ENCODE measurements at places on chromosomes 4 and X.

- no peak for DNase-seq
Measured at GRCh38 chr4:120071192-120071795, 4.6 kb upstream of the MAD2L1 start.

DNA sequence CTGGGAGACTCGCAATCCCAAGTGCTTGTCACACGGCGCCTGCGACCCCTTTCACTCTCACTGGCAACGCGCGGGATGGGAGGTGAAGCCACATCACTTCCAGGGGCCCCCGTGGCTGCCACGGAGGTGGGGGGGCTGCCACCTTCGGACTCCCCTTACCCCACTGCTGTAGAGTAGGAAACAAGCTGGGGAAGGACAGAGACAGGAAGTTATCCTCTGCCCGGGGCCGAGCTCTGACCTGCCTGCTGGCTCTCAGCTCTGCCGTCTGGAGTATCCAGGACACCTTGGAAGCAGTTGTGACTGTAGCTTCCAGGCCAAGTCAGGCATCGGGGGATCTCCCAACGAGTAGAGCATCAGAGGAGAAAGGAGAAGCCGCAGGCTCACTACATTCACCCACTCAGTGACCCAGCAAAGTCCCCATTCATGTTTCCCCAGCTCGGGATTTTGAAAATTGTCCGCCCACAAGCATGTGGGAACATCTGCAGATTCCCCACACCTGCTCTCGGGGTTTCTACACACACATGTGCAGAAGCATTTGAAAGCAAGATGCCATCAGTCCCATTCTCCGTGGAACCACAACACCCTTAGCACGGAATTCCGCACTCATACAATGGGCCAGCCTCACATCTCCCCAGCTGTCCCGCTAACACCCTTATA is 10.8 kb downstream of the PDZD4 start:
- no peak for DNase-seq

GRCh38 chrX:43682726-43683125 is 26.6 kb downstream of the MAOA start:
- no peak for DNase-seq

GRCh38 chr4:99403380-99404184 is 31.6 kb downstream of the ADH7 start:
- DNase-seq = no peak

DNA sequence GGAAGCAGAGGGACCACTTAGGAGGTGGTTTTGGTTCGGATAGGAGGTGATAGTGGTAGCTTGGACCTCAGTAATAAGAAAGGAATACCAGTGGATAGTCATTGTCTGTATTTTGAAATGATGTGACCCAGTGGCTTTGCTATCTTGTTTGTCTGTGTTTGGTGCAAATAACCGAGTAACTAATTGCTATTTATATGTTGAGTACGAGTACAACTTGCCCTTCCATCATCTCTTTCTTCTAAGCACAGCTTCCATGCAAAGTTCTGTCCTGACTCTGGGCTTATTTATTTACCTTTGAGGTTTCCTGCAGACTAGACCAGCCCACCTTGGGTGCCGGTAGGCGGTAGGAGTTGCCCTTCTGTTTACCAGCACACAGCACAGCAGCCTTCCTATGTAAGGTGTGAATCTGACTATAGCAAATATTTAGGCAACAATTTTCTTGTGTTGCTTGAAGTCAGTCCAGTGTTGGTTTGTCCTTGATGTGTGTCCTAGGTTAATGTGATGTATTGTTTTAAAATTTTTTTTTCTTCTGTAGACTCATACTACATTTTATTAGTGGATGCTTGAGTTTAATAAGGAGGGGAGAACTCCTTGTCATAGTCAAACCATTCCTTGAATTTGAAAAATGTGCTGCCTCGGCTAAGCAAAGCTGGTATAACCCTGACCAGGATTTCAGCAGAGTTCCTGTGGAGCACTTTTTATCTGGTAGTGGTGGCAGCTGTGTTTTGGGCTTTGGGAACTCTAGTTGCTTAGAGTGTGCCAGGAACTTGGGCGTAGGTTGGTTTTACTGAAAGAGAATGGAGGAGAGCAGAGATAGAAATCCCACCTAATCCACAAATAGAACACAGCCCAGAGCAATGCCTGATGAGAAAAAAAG is 21.9 kb downstream of the PTTG2 start:
- DNase-seq = no peak

- no peak for DNase-seq
Measured at GRCh38 chr4:89411539-89412309, 104.1 kb upstream of the GPRIN3 start.

GRCh38 chr4:128711361-128711760 is 98.1 kb upstream of the JADE1 start:
- DNase-seq = no peak

DNA sequence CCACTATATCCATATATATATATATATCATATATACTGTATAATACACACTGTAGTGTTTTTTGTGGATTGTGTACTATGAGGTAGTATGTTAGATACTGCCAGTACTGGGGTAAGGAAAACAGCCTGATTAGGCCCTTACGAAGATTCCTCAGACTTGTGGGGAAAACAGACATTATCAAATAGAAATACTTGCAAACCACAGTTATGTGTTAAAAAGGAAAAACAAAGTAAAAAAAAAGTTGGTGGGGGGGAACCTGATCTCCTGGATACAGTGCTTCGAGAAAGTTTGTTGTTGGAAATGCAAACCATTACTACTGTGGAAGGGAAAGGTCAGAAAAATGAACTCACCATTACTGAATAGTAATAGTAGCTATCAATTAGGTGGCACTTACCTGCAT is 53.0 kb downstream of the PKD2 start:
- no peak for DNase-seq

DNA sequence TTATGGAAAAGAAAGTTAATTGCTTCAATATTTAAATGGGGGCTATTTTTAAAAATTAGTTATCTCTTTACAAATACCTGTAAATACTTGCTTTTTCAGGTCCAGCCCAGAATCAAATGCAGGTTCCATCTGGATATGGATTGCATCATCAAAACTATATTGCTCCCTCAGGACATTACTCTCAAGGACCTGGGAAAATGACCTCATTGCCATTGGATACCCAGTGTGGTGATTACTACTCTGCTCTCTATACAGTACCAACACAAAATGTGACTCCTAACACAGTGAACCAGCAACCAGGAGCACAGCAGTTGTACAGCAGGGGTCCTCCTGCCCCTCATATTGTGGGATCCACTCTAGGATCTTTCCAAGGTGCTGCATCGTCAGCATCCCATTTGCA is 29.2 kb downstream of the SEC24B start:
- no peak for DNase-seq

DNA sequence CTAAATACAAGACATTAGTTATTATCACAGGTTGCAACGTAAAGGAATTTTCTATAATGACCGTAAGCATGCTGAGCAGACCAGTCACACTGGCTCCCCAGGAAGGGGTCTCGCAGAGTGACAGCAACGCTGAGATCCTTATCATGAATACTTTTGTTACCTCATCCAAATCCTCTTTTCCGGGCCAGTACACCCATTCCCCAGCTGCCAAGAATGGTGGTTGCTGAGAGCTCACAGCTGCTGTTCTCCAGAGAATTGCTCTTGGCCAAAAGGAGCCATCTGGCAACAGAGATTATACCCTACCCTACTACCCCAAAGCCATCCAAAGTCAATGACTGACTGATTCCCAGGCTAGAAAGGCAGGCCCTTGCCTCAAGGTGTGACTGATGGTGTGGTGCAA is 91.6 kb downstream of the FUNDC1 start:
- no peak for DNase-seq
